ENCODE measurements at places on chromosomes 3 and 15.

- DNase-seq, result no peak
Measured at GRCh38 chr3:146590521-146590920, 14.6 kb downstream of the PLSCR5 start.

- DNase-seq, result no peak
Measured at GRCh38 chr3:63950698-63951097, 38.5 kb upstream of the SCAANT1 start.

- no peak for DNase-seq
Measured at GRCh38 chr3:136714020-136714419, 38.2 kb downstream of the STAG1 start.

- no peak for DNase-seq
Measured at GRCh38 chr3:64650715-64651114, 37.1 kb downstream of the ADAMTS9 start.

Data from thoracic aorta (tissue), 2 donors.